ENCODE measurements at places on chromosomes 12 and 14.

- DNase-seq: no peak
Measured at GRCh38 chr12:15289192-15289591, 33.1 kb upstream of the PTPRO start.

- no peak for DNase-seq
Measured at GRCh38 chr12:46516238-46516932, 143.8 kb upstream of the SLC38A2 start.

- no peak for DNase-seq
Measured at GRCh38 chr14:56159066-56159465, 40.9 kb downstream of the PELI2 start.

DNA sequence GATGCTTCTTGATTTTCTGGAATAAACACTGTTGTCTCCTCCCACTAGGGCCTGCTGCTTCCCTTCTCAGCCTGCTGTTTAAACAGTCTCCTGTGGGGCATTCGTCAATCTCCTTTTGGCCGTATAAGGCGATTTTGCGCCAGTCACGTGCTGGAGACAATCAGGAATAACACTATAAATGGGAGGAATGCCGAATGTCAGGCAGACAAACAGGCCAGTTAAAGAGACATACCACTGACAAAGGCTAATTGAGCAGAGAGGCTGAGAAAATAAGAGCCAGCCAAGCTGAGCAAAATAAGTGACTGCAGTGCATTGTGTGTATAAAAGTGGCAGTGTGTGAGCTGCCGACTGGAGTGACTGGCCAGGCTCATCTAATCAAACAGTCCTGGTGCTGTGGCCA, 23.3 kb downstream of the DMAC2L start:
- no peak for DNase-seq

- DNase-seq: no peak
Measured at GRCh38 chr12:106764738-106765137, 9.7 kb upstream of the RIC8B start.

DNA sequence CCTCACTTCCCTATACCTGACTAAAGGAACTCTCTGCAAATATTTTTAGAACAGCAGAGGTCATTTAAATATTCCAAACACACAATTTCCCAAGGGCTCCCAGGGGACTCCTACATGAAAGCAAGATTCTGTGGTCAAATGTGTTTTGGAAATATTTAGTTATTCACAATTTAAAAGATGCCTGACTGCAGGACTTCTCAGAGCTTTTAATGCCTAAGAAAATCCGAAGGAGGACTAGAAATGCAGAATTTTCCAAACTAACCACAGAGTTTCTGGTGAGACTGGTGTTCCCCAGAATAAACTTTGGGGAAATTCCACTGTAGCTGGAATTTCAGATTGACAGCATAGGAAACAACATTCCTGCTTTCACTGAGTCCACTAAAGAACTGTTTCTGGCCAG, 84.8 kb upstream of the MAP1LC3B2 start:
- DNase-seq: no peak

- no peak for DNase-seq
Measured at GRCh38 chr12:68842784-68843567, 35.0 kb downstream of the MDM2 start.

GRCh38 chr12:89493670-89494302, 30.8 kb downstream of the GALNT4 start:
- no peak for DNase-seq

DNA sequence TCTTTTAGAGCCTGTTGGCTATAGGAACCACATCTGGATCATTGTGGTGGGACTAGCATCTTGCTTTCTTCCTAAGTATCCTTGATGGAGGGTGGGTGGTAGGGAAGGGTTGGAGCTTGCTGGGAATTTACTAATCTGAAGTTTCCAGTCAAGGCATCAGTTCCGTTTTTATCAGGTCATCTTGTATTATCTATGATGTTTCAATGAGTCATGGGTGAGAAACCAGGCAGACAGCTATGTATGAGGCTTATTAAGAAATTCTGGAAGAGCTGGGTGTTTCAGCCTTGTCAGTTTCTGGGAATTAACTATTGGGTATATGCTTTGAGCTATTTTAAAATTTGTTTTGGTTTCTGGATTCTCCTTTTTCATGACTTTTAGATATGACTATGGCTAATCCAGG, 11.3 kb downstream of the TSFM start:
- DNase-seq: no peak

GRCh38 chr12:21773263-21773741, 1.2 kb downstream of the KCNJ8 start:
- DNase-seq: no peak

DNA sequence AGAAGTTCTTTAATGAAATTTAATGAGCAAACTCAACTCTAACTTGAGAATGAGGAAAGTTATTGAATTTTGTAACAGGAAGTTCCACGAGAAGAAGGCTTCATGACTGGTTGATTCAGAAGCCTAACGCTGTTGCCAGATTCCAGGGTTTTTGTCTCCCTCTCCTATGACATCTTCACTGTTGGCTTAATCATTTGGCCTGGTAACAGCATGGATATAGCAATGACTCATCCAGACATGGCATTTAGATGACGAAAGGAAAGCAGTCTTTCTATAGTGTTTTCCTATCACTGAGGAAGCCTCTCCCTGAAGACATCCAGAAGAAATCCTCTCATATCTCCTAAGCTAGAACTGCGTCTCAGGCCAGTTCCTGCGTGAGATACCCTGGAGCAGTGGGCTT, 9.4 kb upstream of the KCNA1 start:
- DNase-seq: no peak

GRCh38 chr14:38721822-38722431, 381.1 kb downstream of the SEC23A start:
- no peak for DNase-seq

GRCh38 chr14:90671382-90672234, 144.6 kb downstream of the TTC7B start:
- no peak for DNase-seq

DNA sequence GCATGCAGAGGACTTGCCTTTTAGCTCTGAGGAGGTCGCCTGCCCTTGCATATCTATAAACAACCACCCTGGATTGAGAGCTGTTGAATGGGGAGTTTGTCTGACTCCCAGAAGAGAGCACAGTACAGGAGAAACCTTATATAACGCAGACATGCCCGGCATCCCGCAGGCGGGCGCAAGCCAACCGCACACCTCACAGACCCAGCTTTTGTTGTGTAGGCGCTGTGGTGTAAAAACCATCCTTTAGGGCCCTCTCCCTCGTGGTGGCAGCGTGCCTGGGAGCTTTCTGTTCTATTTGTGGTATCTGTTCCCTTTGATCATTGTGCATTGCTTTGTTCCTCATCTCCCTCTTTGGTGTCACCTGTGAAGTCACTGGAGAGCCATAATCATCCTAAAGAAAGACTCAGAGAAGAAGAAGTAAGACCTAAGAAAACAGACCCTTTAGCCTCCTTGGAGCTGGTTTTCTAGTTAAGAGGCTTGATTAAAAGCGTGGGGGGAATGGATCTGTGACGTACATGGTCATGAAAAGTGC, 77.7 kb downstream of the ETV6 start:
- no peak for DNase-seq

GRCh38 chr12:73517859-73518258, 1019.8 kb upstream of the ATXN7L3B start:
- DNase-seq: no peak

DNA sequence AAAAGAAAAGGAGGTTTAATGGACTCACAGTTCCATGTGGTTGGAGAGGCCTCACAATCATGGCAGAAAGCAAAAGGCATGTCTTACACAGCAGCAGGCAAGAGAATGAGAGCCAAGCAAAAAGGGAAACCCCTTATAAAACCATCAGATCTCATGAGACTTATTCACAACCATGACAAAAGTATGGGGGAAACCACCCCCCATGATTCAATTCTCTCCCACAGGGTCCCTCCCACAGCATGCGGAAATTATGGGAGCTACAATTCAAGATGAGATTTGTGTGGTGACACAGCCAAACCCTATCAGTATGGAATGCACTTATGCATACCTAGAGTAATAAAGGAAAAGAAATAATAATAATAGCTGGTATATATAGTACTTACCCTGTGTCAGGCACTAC, 4.5 kb upstream of the GLIPR1 start:
- no peak for DNase-seq

DNA sequence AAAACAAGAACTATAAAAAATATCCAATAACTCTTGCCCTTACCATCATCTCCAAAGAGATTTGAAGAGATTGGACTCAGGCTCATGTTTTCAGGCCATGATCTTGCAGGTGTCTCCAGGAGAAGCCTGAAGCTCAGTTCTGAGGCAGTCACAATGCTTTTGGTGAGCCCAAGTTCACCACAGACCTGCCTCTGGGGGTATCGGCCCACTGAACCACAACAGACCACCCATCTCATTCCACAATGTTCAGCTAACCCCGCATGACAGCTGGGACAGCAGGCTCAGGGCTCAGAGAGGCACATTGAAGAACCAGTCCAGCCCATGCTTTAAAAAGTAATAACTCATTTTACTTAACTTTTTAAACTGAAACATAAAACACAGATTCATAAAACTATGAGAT, 28.3 kb upstream of the APOLD1 start:
- DNase-seq: no peak

DNA sequence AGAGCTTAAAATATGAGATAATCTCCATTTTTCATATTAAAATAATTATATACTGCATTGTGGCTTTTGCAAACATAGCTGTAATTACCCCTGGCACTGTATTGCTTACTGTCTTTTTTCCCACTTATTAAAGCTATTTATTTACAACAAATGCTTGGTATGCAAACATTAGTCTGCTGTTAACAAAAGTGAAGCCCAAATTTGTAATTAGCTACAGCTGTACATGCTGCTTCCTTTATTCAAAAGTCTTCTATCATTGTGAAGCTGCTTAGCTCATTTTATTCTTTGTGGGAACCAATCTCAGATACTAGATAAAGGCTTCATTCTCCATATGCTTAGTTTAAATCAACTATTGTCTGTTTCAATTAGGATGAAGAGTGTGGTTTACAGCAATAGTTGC, 425.8 kb upstream of the FOXG1 start:
- DNase-seq: no peak

DNA sequence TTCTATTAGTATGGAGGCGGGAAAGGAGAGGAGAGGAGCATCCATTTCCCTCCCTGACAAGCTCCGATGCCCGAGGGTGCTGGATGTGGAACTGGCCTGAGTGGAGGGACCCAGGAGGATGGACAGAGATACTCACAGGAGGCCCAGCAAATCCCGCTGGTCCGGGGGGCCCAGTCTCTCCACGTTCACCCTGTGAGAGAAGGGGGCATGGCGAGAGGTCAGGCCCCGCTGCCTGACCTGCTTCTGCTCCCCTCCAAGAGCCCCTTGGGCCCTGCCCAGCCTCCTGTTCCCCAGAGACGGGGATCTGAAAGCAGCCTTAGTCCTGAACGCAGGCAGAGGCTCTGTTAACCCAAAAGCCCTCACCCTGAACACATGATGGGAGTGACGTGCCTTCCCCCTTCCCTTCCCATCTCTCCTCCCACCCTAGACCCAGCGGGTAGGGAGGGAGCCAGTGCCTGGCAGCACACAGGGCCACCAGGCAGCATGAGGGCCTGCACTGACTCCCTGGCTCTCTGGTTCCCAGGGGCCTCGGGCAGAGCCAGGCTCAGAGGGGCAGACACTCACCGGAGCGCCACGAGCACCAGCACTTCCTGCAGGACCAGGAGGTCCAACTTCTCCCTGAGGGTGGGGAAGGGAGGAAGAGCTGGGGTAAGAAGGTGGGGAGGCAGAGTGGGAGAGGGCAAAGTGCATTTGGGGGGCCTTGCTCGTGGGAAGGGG, 17.5 kb downstream of the TMEM106C start:
- no peak for DNase-seq
